H1 (cell line): ENCODE measurements at places on chromosomes 7 and 10. TPM values are rescaled to one million over a fixed set of nuclear protein-coding genes. Genes with fewer than 3 reads are reported as not detected.

GRCh38 chr7:130180571-130181262, 24.5 kb downstream of the TMEM209 start:
- DNase-seq = no peak

GNG11 gene
- 1.3 TPM in 2 replicates for total RNA-seq

PIK3AP1 gene
- total RNA-seq = 2.9 and 4.5 TPM in 2 replicates

DNA sequence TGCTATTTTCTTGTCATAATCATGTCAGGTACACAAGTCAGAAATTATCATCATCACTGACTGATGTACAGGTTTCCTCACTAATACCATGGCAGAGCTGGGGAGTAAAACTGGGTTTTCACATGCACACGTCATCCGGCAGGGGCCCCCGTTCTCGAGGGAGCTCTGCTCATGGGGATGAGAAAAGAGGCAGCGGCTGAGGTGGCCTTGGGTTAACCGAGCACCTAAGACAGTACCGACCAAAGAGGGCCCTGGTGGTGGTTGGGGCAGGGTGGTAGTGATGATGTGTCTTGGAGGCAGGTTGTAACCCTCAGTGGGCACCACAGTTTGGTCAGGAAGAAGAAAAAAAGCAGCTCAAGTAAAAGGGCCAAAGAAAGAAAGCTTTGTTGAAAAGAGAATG, 12.1 kb upstream of the TRPV6 start:
- DNase-seq = no peak

DNA sequence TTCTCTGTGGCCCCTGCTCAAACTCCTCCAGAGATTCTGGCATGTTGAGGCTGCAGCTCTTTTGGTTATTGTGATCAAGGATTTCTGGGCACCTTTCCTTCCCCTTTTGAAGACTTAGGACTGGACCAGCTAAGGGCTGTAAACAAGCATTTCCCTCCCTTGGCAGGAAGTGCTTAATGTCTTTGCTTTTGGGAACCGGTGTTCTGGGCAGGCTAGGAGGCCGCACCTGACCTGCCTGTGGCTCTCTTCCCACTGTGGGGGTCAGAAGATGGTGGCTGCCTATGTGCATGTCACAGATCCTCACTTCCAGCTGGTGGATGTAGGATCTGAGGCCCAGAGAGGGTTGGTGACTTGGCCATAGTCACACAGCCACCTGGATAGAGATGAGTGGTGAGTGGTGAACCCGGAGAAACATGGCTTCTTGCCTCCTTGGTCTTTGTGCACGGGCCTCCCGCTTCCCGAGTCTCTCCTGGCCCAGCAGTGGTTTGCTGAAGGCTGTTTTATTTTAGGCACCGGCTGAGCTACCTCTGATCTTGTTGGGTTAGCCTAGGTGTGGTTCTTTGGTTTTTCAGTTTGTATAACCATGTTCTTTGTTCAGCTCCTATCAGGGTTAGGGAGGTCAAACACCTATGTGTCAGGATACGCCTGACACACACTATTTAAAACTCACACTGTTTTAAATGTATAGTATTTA, 82.0 kb downstream of the GRK5 start:
- no peak for DNase-seq

DNA sequence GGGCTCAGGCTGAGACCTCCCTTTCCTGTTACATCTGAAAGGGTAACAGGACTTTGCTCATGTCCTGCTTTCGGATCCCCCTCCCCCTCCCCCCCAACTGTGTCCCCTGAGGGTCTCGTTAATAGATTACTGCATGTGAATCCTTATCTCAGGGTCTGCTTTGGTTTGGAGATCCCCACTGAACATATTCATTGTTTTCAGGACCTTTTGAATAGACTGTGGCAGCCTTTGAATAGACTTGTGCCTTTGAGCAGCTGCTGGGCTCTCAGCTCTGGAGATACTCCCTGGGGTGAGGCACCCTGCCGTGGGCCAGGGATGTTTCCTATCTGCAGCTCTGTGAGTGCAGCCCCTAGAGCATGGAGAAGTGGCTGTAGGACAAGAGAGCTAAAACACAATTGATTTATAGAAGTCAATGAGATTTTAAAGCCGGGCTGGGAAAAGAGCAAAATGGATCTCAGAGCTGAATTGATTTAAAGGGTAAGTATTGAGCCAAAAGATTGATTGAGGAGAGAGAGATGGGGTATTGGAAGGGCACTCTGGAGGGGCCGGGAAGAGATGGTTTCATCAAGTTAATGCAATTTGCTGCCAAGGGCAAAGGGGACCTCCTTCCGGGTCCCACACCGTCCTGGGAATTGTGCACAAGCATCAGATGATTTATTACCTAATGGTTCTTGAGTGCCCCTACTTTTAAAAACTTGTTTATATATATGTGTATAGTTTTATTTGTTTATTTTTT, 9.9 kb downstream of the ARHGAP22 start:
- DNase-seq = peak; percentile 29

- no peak for DNase-seq
Measured at GRCh38 chr7:40753455-40753854, 618.6 kb downstream of the SUGCT start.

DNA sequence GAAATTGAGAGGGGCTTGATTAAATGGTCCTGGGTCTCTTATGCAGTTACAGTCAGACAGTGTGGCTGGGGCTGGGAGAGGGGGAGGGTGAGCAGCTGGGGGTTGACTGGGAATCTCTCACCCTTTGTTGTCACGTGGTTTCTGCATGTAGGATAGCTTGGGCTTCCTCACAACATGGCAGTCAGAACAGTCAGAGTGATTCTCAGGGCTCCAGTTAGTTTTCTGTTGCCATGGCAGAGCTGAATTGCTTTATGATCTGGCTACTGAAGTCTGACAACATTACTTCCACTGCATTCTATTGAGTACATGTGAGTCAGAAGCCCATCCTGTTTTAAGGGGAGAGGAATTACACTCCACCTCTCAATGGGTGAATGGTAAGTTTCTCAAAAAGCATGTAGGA, 102.7 kb downstream of the WDR11 start:
- DNase-seq = no peak

DNA sequence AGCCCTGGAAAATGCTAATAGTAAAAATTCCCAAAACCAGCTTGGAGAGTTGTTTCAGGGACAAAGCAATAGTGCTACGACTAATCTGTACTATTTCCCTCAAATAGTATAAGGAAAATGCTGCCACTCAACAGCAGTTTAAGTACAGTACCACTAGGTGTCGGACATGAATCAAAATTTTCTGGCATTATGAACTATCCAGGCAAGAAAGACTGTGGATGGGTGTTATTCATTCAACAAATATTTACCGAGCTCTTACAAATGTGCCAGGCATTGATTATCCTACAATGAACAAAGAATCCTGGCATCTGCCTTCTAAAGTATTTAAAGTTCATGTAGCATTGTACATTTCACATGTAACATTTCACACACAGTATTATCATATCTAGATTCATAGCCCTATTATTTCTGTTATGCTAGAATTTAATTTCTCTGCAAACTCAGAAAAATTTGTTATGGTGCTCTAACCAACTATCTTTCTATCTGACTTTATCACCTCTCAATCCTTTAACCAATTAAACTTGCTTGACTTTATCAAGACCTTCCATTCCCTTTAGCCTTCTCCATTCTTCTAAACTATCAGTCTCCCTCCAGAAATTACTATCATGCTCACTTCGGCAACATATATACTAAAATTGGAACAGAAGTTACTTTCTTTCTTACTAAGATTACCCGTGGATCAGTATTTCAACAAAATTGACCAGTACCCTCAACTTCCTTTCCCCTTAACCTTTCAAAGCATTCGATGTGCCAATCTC, 80.6 kb downstream of the ARHGAP21 start:
- DNase-seq = no peak

SUMF2 gene
- 59.2 and 61.9 TPM in 2 replicates for total RNA-seq

DNA sequence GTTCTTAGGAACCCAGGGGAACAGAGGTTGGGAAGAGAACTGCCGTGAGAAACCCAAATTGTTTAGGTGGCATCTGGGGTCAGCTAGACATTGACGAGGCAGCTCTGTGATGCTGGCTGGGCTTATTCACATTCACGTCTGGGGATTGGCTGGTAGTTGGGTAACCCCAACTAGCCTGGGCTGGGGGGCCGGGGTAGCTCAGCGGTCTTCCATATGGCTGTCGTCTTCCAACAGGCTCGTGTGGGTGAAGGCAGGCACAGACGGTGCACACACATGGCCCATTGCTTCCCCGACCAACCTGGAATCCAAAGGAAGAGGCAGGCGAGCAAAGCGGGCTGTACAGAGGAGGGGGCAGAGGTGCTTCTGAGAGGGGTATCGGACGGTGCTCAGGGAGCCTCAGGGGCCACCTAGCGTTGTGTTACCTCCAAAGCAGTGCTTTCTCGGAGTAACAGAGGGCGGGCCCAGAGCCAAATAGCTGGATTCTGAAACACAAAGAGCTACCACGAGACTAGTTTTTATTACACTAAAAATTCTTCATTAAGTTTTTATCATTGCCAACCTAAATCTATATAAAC, 34.5 kb downstream of the MKI67 start:
- peak; percentile 17 for DNase-seq

DNA sequence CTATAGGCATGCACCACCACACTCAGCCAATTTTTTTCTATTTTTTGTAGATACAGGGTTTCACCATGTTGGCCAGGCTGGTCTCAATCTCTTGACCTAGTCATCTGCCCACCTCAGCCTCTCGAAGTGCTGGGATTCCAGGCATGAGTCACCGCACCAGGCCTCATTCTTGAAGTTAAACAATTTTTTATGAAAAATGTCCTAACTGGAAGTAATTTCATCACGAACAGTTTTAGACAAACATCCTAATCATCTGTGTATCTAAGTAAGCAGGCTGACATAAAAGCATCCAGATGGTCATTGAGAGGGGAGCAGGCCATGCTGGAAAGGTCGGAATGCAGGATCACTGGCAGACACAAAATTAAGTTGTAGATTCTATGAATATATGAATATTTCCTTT, 269.1 kb downstream of the ZMYND11 start:
- no peak for DNase-seq

CDK6 gene
- total RNA-seq = 18.9 and 20.8 TPM in 2 replicates

RASA4B gene
- total RNA-seq = 2.6 and 3.4 TPM in 2 replicates

PTPRZ1 gene
- total RNA-seq = 123 and 135 TPM in 2 replicates

DNA sequence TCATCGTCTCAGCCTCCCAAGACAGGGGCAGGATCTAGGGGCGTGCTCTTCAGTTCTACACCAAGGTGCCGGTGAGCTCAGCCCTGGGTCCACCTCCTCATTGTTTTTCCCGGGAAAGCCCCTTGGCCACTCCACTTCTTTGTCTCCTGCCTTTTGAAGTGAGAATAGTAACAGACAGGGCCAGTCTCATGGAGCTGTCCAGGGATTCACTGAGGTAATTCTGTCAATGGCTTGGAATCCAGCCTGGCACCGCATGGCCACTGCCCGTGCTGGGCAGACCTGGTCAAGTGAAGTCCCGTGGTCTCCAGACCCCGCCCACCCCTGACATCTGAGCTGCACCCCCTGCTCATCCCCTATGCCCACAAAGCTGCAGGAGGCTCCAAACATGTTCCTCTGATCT, 138.9 kb downstream of the TNS3 start:
- DNase-seq = no peak

GRCh38 chr7:126426652-126427051, 826.1 kb downstream of the GRM8 start:
- DNase-seq = no peak

DNA sequence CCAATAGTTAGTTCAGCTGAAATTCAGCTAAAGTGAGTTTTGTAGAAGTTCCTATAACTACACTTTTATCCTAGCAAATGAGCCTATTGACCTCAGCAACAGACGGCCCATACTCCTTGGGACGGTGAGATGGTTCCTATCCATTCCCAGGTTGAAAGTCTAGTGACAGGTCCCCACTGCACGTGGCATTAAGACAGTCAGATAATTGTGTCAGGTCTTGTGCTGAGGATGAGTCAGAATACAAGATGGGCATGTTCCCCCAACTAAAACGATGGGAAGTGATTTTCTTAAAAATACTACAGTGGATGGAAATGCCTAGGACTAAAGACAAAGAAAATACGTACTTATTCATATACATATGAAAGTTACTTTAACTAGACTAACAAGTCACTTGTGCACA, 2.1 kb downstream of the CAV1 start:
- DNase-seq = no peak

ELOVL3 gene
- total RNA-seq = 0.31 TPM in 1 of 2 replicates, not detected in the other

DNA sequence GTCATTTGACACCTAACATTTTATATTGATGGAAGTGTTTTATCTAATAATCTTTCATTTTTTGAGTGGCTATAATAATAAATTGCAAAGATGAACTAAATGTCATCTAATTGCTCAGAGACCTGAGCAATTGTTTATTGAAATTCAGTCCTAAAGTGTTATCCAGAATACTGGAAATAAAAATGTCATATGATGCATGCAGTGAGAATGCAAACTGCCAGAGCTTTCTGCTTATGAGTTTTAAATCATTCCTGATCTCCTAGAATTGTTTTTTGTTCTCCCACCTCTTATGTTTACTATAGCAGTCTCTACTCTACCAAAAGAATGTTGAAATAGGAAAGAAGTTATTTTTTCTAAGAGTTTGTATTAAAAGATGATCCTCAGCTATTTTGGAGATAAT, 116.7 kb downstream of the FOXP2 start:
- DNase-seq = no peak

C10orf53 gene
- total RNA-seq = not detected in 2 replicates

DNA sequence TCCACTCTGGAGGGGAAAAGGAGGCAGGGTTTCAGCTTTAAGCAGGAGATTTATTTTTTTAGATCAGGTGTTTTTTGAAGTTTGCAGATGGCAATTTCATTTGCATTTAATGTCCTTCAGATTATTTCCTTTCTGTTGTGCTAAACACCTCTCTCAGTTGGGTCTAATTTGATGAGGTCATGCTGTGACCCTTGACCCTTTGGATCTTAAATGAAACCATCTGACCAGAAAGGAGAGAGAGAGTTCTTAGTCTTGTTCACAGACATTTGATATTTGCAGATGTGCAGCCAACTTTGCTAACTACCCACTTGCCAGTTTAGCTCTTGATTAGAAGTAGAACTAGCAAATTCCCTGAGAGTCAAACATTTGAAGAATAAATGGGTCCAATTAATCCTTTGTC, 101.5 kb upstream of the RAB11FIP2 start:
- DNase-seq = no peak

DNA sequence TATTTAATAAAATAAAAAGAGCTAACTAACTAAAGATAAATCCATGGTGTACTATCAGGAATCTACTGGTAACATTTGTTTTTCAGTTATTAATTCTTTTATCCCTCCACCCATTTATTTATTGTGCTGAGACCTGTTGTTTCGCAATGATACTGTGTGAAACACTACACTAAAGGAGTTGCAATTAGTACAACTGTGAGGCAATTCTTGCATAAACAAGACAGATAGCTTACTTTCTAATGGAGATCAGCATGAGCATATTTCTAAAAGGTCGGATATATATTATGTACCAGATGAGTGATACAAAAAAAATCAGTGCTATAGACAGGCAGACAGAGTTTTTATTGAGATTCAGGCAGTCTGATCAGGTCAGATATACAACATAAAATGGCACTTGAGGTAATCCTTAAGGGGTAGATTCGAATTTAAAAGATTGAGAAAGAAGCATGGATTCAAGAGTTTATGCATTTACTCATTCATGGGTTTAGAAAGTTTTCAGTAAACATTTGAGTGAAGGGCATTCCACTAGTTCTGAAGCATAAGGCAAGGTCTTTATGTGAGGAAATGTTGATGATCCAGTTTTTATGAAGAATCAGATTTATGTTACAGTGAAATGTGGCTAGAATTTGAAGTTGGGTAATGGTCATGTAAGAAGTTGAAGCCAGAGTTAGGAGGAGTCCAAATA, 147.6 kb downstream of the POLR1F start:
- DNase-seq = no peak
